ENCODE measurements at places on chromosomes 1 and 21.

GRCh38 chr1:13507075-13507474, 6.7 kb downstream of the LRRC38 start:
- no peak for DNase-seq

- no peak for DNase-seq
These were observed 21.7 kb downstream of the SSBP3 start for GRCh38 chr1:54384471-54384870.

- DNase-seq, result no peak
These were observed 9.1 kb upstream of the CHODL start for GRCh38 chr21:18235545-18235944.

DNA sequence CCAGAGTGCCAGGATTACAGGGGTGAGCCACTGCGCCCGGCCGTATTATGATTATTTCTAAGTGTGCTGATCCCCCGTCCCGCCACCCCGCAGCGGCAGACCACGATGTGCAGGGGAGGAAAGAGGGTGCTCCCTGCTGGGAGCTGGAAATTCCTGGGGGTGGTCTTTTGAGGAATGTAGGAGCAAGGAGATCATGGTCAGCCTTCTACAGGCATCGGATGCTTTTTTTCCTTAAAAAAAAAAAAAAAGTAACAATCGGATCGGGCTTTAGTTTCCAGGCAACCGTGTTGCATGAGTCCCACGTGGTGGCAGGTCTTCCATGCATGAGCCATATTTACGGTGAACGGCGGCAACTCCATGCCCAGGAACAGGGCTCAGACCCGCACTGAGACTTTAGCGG, 74.2 kb upstream of the COX20 start:
- DNase-seq, result no peak

DNA sequence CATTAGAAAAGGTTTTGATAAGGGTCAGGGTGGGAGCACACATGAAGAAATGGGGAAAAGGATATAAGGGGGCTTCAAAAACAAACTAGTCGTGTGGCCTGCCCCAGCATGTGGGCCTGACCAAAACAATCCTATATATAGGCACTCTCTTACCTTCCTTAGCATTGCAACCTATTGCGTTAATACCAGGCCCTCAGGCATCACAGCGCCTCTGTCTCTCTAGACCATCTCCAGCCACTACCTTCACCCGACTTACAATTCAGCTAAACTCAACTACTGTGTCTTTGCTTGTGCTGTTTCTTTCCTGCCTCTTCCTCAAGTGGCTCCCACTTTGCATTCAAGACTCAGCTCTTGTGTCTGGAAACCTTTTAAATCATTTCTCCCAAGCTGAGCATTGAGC, 47.0 kb upstream of the GJA5 start:
- DNase-seq, result no peak

DNA sequence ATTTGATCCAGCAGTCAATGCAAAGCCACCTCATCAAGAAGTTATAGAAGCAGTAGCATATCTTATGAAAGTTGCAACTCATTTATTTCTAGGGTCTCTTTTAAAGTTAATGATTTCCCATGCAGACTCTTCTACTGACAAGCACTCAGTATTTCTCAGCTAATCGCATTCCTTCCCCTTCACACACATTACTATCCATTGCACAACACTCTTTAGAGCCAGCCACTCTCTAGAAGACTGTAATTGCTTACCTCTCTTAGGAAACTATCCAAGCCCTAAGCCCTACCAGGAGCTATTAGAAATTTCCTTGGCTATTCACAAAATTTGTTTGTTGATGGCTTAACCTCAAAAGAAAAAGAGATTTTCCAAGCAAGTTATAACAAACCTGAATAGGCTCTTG, 106.0 kb downstream of the ADAMTS1 start:
- DNase-seq, result no peak

DNA sequence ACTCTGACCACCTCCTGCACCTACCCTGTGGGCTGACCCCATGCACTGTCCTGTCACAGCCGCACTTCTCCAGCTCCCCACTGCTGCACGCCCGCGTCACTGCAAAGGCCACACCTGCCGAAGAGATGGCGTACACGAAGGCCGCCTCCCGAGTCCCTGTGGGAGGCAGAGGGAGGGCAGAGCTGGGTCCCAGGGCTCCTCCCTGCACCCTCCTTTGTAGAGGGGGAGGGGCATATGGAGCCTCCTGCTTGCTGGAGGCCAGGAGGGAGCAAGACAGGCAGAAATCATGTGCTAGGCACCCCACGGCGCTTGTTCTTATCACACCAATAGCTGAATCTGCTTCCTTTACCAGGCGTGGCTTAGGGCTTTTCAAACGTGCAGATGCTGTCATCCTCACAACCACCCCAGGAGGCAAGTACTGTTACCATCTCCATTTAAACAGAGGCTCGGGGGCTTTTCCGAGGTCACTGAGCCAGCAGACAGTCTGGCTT, 21.4 kb downstream of the WNT4 start:
- DNase-seq, result no peak

- no peak for DNase-seq
These were observed 1023.2 kb downstream of the KCNT2 start for GRCh38 chr1:195584870-195585624.

GRCh38 chr1:102837551-102837950, 270.8 kb downstream of the COL11A1 start:
- DNase-seq, result no peak

Measured in right hindlimb (tissue), 1 donor.